Breast epithelium (tissue), 4 donors: ENCODE measurements at places on chromosomes 2 and 18. TPM values are rescaled to one million over a fixed set of nuclear protein-coding genes. Genes with fewer than 3 reads are reported as not detected.

Gene VIL1
- under 0.01 TPM for total RNA-seq

Gene ZNF24
- 52.8 TPM for total RNA-seq

Gene MBD5
- total RNA-seq: 24.0 TPM

Gene NR4A2
- total RNA-seq: 7.9 TPM

Gene SLC38A11
- total RNA-seq: 2.2 TPM

Gene DCAF17
- 13.3 TPM for total RNA-seq

Gene RFTN2
- 21.1 TPM for total RNA-seq

Gene LANCL1
- total RNA-seq: 43.7 TPM

Gene DES
- total RNA-seq: 17.1 TPM

Gene TSPYL6
- not detected for total RNA-seq

Gene DYNC1I2
- total RNA-seq: 126 TPM

Gene ACVR1C
- total RNA-seq: 41.4 TPM

Gene ALPG
- not detected for total RNA-seq

Gene SRD5A2
- 0.32 TPM for total RNA-seq

Gene NIF3L1
- total RNA-seq: 20.3 TPM

Gene KCNJ3
- total RNA-seq: under 0.01 TPM

Gene LMAN2L
- 21.9 TPM for total RNA-seq

Gene MC5R
- total RNA-seq: not detected

Gene MEP1B
- 0.15 TPM for total RNA-seq

Gene CCL20
- not detected for total RNA-seq

Gene KRCC1
- total RNA-seq: 44.8 TPM

Gene ZSWIM2
- not detected for total RNA-seq
